ENCODE measurements at places on chromosomes 4 and X.

- DNase-seq: no peak
These were observed 90.3 kb downstream of the SLC4A4 start for GRCh38 chr4:71429106-71429505.

- no peak for DNase-seq
These were observed 3.8 kb downstream of the G6PD start for GRCh38 chrX:154542723-154543424.

DNA sequence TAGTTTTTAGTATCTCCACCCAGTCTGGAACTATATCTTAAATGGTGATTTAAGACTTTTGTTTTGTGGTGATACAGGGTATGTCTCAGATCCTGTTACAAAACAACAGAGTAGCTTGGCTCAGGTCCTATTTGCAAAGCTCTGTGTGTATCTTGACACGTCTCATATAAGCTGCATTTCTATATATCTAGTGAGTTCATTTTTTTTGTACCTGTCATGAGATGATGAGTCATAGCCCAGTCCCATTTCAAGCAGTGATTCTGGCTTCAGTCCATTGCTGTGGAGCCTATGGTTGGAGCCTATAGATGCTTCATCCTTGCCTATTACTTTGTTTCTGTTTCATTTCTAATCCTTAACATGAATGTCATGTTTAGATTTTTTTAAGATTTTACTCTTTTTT, 23.0 kb downstream of the GRXCR1 start:
- DNase-seq: no peak

- no peak for DNase-seq
These were observed 353.0 kb downstream of the IDS start for GRCh38 chrX:149151805-149152757.

GRCh38 chr4:83610729-83611128, 74.8 kb downstream of the GPAT3 start:
- no peak for DNase-seq

DNA sequence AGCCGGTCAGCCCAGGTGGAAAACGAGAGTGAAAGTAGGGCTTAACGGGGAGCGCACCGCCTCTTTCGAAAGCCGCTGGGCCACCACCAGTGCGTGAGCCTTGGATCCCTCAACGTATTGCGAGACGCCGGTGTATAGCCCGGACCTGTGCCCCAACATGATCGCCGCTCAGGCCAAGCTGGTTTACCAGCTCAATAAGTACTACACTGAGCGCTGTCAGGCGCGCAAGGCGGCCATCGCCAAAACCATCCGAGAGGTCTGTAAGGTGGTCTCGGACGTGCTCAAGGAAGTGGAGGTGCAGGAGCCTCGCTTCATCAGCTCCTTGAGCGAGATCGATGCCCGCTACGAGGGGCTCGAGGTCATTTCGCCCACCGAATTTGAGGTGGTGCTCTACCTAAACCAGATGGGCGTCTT, 929 bp downstream of the MAB21L2 start:
- no peak for DNase-seq

DNA sequence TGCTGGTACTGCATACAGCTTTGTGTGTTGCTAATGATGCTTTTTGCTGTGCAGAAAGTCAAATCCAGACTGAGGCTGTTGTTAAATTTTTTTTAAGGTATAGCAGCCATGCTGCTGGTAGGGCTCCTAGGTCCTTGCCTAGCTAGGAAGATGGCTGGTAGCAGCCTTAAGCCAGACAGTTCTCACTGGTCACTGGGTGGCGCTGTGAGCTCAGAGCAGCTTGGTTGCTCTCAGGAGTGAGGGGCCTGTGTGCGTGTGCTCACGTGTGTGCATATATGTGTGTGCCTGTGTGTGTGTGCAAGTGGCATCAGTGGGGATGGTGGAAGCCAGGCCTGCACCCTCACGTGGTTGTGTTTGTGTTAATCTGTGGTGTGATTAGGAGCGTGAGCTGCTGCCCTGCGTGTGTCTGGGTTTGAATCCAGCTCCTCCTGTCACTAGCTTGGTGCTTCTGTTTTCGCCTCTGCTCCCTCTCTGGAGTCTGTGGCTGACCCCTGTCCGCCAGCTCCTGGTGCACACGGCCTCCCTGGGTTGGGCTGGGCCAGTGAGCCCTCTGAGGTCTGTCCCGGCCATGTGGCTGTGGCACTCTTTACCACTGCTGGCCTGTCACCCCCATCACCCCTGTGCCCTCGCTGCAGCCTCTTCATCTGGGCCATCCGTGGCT, 46.1 kb downstream of the SORCS2 start:
- DNase-seq: no peak

DNA sequence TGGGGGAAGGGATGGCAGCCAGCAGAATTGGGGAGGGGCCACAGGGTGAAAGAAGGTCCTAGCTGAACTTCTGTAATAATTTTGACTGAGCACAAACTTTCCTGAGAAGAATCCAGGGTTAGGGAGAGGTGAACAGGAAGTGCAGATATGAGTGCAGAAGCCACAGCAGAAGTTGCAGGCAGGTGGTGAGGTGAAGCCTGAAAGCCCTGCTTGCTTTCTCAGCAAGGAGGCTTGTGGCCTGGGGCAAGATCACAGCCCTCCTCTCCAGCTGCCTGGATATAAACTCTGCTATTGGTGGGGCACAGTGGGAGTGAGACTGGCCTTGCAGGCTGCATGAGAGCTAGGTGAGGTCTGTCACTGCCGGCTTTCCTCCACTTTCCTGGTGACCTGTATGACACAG, 44.1 kb upstream of the UPRT start:
- DNase-seq: no peak

DNA sequence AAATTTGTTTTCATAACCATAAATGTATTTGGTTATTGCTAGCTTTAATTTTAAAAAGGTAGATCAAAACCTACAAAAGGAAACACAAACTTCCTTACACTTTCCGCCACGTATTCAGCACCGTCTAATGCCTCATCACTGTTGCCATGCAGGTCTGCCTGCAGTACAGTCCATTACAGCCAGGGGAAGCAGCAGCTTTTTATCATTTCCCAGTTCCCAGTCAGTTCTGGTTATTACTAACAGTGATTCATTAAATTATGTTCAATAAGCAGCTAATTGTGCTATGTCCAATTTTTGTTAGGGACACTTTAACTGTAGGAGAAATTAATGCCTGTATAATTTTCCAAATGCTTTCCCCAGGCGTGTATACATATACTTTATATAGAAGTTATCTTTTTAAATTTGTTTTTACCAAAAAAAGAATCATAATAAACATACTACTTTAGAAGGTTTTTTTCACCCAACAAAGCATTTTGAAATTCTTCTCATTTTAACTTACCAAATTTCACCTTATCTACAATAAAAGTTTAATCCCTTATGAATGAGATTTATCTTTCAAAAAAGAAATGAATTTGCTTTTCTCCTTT, 93.3 kb downstream of the ANXA3 start:
- peak; percentile 22 for DNase-seq

GRCh38 chrX:119008110-119008744, 33.8 kb downstream of the LONRF3 start:
- DNase-seq: peak; percentile 12

DNA sequence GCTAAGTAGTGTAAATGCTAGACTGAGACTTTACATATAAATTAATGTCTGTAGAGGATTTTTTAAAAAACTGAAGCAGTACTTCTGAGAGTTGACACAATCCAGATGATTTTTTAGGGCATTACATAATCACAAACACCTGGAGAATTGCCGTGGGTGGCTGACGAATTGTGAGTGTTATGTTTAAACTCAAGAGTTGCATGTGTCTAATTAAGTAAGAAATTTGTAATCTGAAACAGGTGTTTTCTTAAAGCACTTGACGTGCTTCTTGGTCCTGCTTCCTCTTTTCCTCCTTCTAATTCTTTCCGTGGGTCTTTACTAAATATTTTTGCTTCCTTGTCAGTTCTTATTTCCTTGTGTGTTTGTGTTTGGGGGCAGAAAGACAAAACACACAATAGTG, 27.8 kb downstream of the PIR start:
- no peak for DNase-seq

GRCh38 chrX:47215291-47215900, 3.1 kb upstream of the CDK16 start:
- DNase-seq: no peak

GRCh38 chr4:170736710-170737109, 647.0 kb upstream of the AADAT start:
- DNase-seq: no peak

- DNase-seq: no peak
These were observed 239.6 kb downstream of the PPP1R2C start for GRCh38 chrX:42538405-42538804.

- DNase-seq: no peak
These were observed 56.6 kb upstream of the MAB21L2 start for GRCh38 chr4:150525321-150525868.

GRCh38 chr4:171348090-171348489, 465.1 kb upstream of the GALNTL6 start:
- DNase-seq: no peak

GRCh38 chr4:25938787-25939186, 24.8 kb downstream of the SMIM20 start:
- DNase-seq: no peak

DNA sequence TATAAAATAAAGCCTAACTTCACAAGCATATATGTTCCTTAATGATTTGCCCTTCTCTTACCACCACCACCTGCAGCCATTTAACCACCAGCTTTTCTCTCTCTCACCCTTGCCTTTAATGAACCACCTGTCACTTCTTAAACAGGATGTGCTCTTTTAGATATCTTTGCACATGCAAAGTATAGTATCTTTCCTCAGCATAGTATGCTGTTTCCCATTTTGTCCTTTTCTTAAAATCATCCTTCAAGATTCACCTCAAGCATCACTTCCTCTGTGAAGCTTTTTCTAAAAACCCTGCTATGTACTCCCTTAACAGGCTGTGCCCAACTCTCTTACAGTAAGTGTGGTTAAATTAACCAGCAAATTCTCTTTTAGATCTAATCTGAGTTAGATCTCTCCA, 8.2 kb upstream of the CNOT6L start:
- DNase-seq: no peak

- no peak for DNase-seq
These were observed 34.2 kb downstream of the TMA16 start for GRCh38 chr4:163528653-163529052.

DNA sequence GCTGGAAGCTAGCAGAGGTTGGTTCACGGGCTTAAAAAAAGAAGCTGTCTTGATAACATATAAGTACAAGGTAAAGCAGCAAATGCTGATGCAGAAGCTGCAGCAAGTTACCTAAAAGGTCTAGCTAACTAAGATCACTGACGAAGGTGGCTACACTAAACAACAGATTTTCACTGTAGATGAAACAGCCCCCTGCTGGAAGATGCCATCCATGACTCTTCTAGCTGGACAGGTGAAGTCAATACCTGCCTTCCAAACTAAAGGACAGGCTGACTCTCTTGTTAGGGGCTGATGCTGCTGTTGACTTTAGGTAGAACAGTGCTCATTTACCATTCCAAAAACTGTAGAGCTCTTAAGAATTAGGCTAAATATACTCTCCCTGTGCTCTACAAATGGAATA, 99.5 kb downstream of the FBXW7 start:
- no peak for DNase-seq

- DNase-seq: no peak
These were observed 342.3 kb downstream of the GRXCR1 start for GRCh38 chr4:43234626-43235415.

DNA sequence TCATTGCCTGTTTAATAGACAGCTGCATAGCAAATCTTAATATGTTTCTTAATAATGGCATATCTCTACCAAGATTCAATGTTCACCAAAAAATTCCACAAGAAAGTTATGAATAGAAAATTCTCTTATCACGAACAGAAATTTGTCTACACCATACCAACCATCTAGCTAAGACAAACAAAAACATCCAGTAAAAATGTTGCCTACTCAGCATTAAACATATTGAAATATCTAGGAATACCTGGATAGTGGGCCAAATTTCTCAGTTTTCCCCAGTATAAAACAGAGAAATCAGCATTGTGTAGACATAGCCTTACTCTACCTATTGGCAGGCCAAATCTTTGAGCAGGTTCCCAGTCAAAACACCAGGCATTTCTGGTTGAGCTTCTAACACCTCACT, 598.6 kb downstream of the KLHL13 start:
- no peak for DNase-seq

- DNase-seq: no peak
These were observed 260.5 kb downstream of the TMA16 start for GRCh38 chr4:163755013-163755412.

DNA sequence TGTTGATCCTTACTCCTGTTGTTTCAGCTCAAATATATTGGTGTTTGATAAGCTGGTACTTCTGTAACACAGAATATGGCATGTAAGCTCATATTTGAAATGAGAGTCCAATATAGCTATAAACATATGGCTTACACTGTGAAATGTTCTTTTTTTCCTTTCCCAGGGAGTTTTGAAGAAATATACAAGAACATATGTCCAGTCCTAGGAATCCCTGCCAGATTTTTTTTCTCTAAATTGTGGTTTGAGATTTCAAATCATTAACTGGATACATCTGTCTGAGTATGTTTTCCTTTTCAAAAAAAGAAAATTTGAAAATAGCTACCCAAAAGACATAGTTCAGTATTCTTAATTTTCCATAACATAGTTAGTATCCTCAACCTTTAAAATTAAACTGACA, 60.2 kb downstream of the HMGB2 start:
- no peak for DNase-seq

GRCh38 chr4:173212379-173212778, 43.8 kb downstream of the GALNT7 start:
- DNase-seq: no peak

GRCh38 chr4:90074322-90074886, 52.8 kb upstream of the CCSER1 start:
- DNase-seq: no peak

- DNase-seq: no peak
These were observed 103.2 kb downstream of the ENPP6 start for GRCh38 chr4:184114431-184114830.

GRCh38 chrX:97311066-97311778, 427.5 kb downstream of the RPA4 start:
- no peak for DNase-seq

Data from activated gamma-delta T cell treated with Interleukin-2 at 50 U/mL for 16 hours (primary cell).